A549 treated with AZD2906 at 1 μM for 4 hours (cell line): ENCODE measurements at places on chromosomes 16 and 17. TPM values are rescaled to one million over a fixed set of nuclear protein-coding genes. Genes with fewer than 3 reads are reported as not detected.

Gene NOD2
- 0.02 TPM in 1 of 5 replicates, not detected in the others for total RNA-seq

Gene DNAI2
- 0.03 to 0.10 TPM in 2 of 5 replicates, not detected in the others for total RNA-seq

Gene HASPIN
- 11.9 to 14.8 TPM (median 12.3 TPM) in 5 replicates for total RNA-seq

Gene NUDT21
- total RNA-seq, result 104 to 124 TPM (median 111 TPM) in 5 replicates

Gene ABCA9
- not detected in 5 replicates for total RNA-seq

Gene NAA60
- 46.2 to 54.0 TPM (median 52.7 TPM) in 5 replicates for total RNA-seq

Gene THOC6
- total RNA-seq, result 25.1 to 35.5 TPM (median 32.7 TPM) in 5 replicates

Gene TEDC2
- total RNA-seq, result 15.9 to 20.9 TPM (median 18.9 TPM) in 5 replicates

Gene CCDC57
- 15.5 to 29.5 TPM (median 28.3 TPM) in 5 replicates for total RNA-seq

Gene TMEM220
- total RNA-seq, result 2.0 to 3.8 TPM (median 2.7 TPM) in 5 replicates

Gene CHST4
- 0.06 to 0.13 TPM (median 0.13 TPM) in 3 of 5 replicates, not detected in the others for total RNA-seq

Gene FBXW10
- 0.82 to 1.1 TPM (median 0.95 TPM) in 5 replicates for total RNA-seq

Gene CCL16
- total RNA-seq, result not detected in 5 replicates

Gene CTRB2
- total RNA-seq, result 0.16 TPM in 1 of 5 replicates, not detected in the others

Gene TLCD2
- 1.3 to 2.0 TPM (median 1.6 TPM) in 5 replicates for total RNA-seq

Gene UBE2Z
- total RNA-seq, result 116 to 132 TPM (median 122 TPM) in 5 replicates

Gene NKD1
- total RNA-seq, result 0.20 to 0.65 TPM (median 0.30 TPM) in 5 replicates

Gene SNX20
- not detected in 5 replicates for total RNA-seq

Gene CFAP97D1
- 0.01 to 0.03 TPM (median 0.02 TPM) in 3 of 5 replicates, not detected in the others for total RNA-seq

Gene NKIRAS2
- total RNA-seq, result 40.5 to 46.0 TPM (median 42.3 TPM) in 5 replicates

Gene P2RX5
- 16.3 to 24.9 TPM (median 22.8 TPM) in 5 replicates for total RNA-seq

Gene PIK3R6
- total RNA-seq, result not detected in 5 replicates

Gene NEUROD2
- 0.01 to 0.07 TPM (median 0.01 TPM) in 3 of 5 replicates, not detected in the others for total RNA-seq

Gene PDIA2
- 0.15 to 0.50 TPM (median 0.31 TPM) in 5 replicates for total RNA-seq

Gene KRT222
- 0.30 to 0.57 TPM (median 0.40 TPM) in 5 replicates for total RNA-seq

Gene FBF1
- 5.5 to 8.4 TPM (median 7.1 TPM) in 5 replicates for total RNA-seq

Gene CASKIN2
- 8.1 to 13.8 TPM (median 10.4 TPM) in 5 replicates for total RNA-seq

Gene ETV4
- total RNA-seq, result 57.6 to 67.4 TPM (median 65.7 TPM) in 5 replicates

Gene FKBP10
- 85.2 to 104 TPM (median 96.6 TPM) in 5 replicates for total RNA-seq

Gene GPR179
- 0.02 to 0.06 TPM (median 0.03 TPM) in 5 replicates for total RNA-seq

Gene PRAC1
- not detected in 5 replicates for total RNA-seq

Gene UNC13D
- total RNA-seq, result 4.8 to 7.3 TPM (median 5.8 TPM) in 5 replicates

Gene MT1A
- 30.1 to 42.3 TPM (median 34.0 TPM) in 5 replicates for total RNA-seq

Gene KRTAP4-1
- total RNA-seq, result 0.08 to 0.13 TPM in 2 of 5 replicates, not detected in the others

Gene OR1A2
- total RNA-seq, result not detected in 5 replicates

Gene ZFP3
- total RNA-seq, result 0.82 to 1.1 TPM (median 1.0 TPM) in 5 replicates

Gene PRSS36
- total RNA-seq, result 0.84 to 2.1 TPM (median 1.3 TPM) in 5 replicates

Gene CES3
- total RNA-seq, result 2.1 to 2.9 TPM (median 2.4 TPM) in 5 replicates

Gene LAT
- total RNA-seq, result 2.7 to 4.3 TPM (median 3.6 TPM) in 5 replicates

Gene GRAPL
- 0.11 to 0.22 TPM (median 0.11 TPM) in 3 of 5 replicates, not detected in the others for total RNA-seq

Gene SOX9
- 8.9 to 10.8 TPM (median 9.9 TPM) in 5 replicates for total RNA-seq

Gene BMERB1
- total RNA-seq, result 74.9 to 95.1 TPM (median 79.8 TPM) in 5 replicates

Gene STH
- total RNA-seq, result not detected in 5 replicates

Gene MAP2K3
- 80.1 to 123 TPM (median 93.3 TPM) in 5 replicates for total RNA-seq

Gene PLA2G10
- 0.33 to 0.63 TPM (median 0.48 TPM) in 5 replicates for total RNA-seq

Gene CCL2
- total RNA-seq, result 5.7 to 7.7 TPM (median 5.8 TPM) in 5 replicates

Gene MYH13
- total RNA-seq, result 0.01 to 0.02 TPM (median 0.02 TPM) in 4 of 5 replicates, not detected in the other

Gene ESRP2
- total RNA-seq, result 0.05 to 0.18 TPM (median 0.10 TPM) in 5 replicates

Gene TPSB2
- 0.09 to 0.11 TPM in 2 of 5 replicates, not detected in the others for total RNA-seq

Gene RAB37
- 0.87 to 1.4 TPM (median 1.2 TPM) in 5 replicates for total RNA-seq
